ENCODE measurements at places on chromosomes 6 and 20. TPM values are rescaled to one million over a fixed set of nuclear protein-coding genes. Genes with fewer than 3 reads are reported as not detected.

Gene NRSN1
- total RNA-seq, result not detected

- DNase-seq, result no peak
These were observed 113.6 kb downstream of the HDGFL1 start for GRCh38 chr6:22682979-22683378.

Gene SAMD3
- total RNA-seq, result not detected

Gene SLC4A11
- total RNA-seq, result 0.11 TPM

DNA sequence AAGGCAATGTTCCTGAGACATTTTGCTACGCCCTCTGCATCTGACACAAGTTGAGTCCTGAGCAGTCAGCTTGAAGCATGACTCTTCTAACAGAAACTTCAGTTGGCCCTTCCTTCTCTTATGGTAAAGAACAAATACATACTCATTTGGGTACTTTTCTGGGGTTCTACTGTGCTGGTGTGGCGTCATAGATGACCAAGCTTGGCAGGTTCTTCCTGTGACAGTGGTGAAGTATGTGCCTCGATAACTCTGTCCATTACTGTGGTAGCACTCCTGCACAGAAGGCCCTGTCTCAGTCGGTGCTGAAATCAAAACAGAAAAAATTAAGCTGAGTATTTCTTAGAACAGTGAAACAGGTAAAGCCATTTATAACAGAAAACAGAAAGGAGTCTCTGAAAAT, 152.5 kb downstream of the SLC22A3 start:
- no peak for DNase-seq

Data from left ventricle myocardium inferior (tissue), 1 donor.